Activated CD4-positive, CD25-positive, alpha-beta regulatory T cell (primary cell): ENCODE measurements at places on chromosomes 4 and X.

- DNase-seq = no peak
Measured at GRCh38 chr4:38366456-38366855, 297.5 kb upstream of the KLF3 start.

DNA sequence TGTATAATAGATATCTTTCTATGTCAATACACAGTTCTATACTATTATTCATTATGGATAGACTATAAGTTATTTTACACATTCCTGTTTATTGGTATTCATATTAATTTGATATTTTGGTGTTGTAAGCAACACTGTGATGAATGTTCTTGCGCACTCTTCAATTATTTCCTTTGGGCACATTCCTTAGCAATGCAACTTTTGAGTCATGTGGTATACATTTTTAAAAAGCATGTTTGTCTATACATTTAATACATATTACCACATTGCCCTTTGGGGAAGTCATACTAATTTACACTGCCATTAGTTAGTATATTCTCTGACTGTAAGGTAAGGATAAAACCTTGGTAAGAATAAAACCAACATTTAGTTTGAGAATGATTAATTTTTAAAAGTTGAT is 21.0 kb downstream of the FRAS1 start:
- no peak for DNase-seq

DNA sequence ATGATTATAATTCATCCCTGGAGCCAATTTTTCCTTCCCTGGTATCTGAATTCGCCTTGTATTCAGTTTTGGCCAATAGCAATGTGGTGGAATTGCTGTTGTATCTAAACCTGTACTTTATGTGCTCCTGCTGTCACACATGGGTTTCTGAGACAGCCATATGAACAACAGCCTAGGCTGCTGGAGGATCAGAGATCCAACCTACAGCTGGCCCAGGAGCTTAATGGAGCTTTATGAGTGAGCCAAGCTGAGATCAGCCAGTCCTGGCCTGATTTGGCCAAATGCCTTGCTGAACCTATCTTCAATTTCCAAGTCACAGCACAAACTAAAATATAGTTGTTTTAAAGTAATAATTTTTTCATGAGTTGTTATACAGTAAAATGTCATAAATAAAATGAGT is 1071.5 kb downstream of the PCDH7 start:
- no peak for DNase-seq

DNA sequence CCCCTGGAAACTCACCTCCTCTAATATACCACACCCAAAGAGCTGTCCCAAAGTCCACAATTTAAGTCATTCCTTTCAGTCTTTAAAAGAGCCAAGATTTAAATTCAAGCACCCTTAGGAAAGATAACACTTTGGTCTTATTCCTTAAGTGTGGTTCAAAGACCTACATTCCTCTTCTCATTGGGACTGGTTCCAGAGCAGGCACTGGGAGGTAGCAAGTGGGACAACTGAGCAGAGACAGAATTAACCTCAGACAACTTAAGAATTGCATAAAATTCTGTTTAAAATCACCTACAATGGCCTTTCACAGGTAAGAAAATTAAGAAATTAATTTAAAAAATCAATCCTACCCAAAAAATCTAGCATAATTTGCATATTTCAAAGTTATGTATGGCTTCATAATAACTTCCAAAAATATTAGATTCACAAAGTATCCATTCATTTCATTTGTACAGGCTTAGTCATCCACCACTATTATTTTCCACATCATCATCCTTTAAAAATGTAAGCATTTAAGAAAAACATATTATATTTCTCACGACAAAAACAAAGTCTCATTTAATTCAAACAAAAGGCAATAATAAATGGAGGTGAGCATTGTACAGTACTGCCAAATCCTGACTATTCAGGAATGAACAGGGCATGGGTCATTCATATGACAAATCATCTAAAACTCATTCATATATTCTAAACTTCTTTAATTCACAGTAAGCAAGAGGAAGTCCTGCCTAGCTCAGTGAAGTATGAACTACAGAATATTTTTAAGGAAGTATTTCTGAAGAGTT is 13.6 kb downstream of the PRSS12 start:
- DNase-seq = no peak

- DNase-seq = no peak
Measured at GRCh38 chr4:780716-781492, 45.0 kb downstream of the CPLX1 start.

- no peak for DNase-seq
Measured at GRCh38 chr4:154073107-154073822, 284.4 kb upstream of the SFRP2 start.

GRCh38 chr4:32503241-32503640 is 1783.1 kb downstream of the PCDH7 start:
- no peak for DNase-seq
